ENCODE measurements at places on chromosomes 2 and 18. TPM values are rescaled to one million over a fixed set of nuclear protein-coding genes. Genes with fewer than 3 reads are reported as not detected.
A peak's percentile ranks its signal among the peaks of the same experiment; 100 is the strongest.

Gene EML6
- total RNA-seq: 1.8 TPM

DNA sequence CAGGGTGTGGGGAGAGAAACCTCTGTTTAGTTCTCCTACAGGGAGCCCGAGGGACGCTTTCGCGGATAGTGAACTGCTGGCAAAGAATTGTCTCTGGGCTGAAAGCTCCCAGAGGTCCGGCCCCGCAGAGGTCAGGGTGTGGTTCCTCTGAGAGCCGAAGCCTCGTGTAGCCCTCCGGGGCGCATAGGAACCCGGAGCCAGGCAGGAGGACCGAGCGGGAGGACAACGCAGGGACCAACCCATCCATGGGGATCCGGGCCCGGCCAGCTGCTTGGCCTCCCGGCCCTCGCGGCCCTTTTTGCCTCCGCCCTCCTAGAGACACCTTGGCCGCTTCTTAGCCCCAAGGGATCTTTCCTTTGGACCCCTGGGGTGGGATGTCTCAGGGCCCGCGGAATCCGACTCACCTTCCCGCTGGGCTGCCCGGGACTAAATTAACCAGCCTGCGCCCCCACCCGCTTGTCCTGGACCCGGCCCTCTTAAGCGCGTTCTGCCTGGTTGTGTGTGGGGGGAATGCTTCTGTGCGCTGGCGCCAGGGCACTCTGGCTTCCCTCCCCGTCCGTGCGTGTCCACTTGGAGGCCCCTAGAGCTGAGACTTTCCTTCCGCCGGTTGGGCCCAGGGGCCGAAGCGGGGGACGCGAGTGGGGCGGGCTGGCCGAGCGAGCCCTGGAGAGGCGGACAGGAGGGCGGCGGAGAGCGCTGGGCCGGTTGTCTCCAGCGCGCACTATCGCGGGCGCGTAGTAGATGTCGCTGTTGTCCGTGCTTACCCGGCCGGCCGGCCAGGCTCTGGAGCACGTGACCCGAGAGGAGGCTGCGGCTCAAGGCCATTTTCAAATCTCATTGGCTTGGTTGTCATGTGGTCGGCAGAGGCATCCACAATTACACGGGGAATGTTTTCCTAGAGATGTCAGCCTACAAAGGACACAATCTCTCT is at the start of gene HOXD10:
Gene HOXD10, plus strand, starts transcription at position 896 of the 931 bp plus-strand sequence. CDS start 56 bp downstream, outside the sequence.
- H3K27ac ChIP-seq: peak within 1 kb of the TSS; percentile 35
- peaks cover 8% of the 10 kb centered on the region for H3K36me3 ChIP-seq
- peaks cover 6% of the 10 kb centered on the region for H3K4me1 ChIP-seq
- peaks cover 92% of the 10 kb centered on the region for H3K27me3 ChIP-seq

DNA sequence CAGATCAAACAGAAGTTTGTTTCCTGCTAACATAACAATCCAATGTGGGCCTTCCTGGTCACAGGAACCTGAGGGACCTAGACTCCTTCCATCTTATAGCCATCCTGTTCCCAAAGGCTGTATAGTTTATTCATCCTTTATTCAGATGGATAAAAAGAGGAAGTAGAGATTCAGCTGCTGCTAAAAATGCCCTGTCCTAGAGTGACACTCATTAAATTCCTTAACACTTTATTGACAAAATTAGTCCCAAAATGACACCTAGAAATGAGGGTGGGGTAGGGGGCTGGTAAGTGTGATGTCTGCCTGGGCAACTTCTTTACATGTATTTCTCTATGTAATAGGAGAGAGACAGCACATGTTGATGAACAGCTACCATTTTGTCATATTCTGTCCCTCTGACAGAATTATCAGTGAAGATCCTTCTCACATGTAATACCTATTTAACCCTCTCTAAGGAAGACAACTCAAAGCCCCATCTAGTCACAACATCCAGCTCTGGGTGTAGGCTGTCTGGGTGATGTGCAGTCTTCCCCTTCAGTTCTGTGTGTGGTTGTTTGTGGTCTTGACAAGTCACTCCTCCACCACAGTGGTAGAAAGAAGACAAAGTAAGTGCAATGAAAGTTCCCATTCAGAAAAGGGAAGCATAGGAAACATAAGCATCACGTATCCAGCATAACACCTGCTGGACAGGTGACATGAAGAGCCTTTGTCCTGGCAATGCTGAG is 253.9 kb upstream of the CNTNAP5 start:
- no peaks in the 10 kb centered on the region for H3K27me3 ChIP-seq
- no peak for DNase-seq
- H3K4me1 ChIP-seq: no peaks in the 10 kb centered on the region
- H3K36me3 ChIP-seq: no peaks in the 10 kb centered on the region

GRCh38 chr2:157233506-157233905 is 24.0 kb upstream of the GALNT5 start:
- peaks cover 21% of the 10 kb centered on the region for H3K27me3 ChIP-seq
- DNase-seq: no peak
- H3K4me1 ChIP-seq: no peaks in the 10 kb centered on the region
- no peak overlapping the region for H3K4me3 ChIP-seq

- DNase-seq: no peak
- no peak overlapping the region for H3K27ac ChIP-seq
- peaks cover 11% of the 10 kb centered on the region for H3K4me1 ChIP-seq
- no peaks in the 10 kb centered on the region for H3K36me3 ChIP-seq
- H3K27me3 ChIP-seq: peaks cover 26% of the 10 kb centered on the region
- H3K4me3 ChIP-seq: no peak overlapping the region
These were observed 57.1 kb downstream of the CAVIN2 start for GRCh38 chr2:191789796-191790195.

DNA sequence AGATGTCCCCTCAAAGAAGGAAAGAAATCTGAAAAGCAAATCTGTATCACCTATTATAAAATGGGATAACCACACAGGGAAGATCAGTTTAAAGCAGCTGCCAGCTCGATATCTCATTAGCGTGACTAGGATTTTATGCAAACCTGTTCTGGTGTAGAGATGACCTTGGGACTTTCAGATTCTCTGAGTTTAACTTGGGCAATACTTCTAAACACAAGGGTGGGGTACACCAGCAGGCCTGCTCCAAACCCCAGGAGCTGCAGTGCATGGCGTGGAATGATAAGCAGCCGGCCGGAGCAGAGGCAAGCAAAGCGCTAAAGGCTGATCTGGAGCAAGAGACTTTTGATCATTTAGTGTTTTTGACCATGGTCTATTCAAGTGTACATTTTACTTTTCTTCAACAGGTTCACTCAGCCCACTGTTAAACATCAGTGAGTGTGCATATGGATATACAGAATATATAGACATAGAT is 4.7 kb downstream of the SERTAD2 start:
- peaks cover 4% of the 10 kb centered on the region for H3K36me3 ChIP-seq
- peaks cover 54% of the 10 kb centered on the region for H3K4me1 ChIP-seq
- no peak overlapping the region for H3K27ac ChIP-seq
- H3K27me3 ChIP-seq: no peaks in the 10 kb centered on the region
- DNase-seq: no peak
- H3K4me3 ChIP-seq: no peak overlapping the region

Gene LYPD6B
- total RNA-seq: 0.20 TPM

Gene C2orf80
- not detected for total RNA-seq

Gene IL1F10
- total RNA-seq: not detected

DNA sequence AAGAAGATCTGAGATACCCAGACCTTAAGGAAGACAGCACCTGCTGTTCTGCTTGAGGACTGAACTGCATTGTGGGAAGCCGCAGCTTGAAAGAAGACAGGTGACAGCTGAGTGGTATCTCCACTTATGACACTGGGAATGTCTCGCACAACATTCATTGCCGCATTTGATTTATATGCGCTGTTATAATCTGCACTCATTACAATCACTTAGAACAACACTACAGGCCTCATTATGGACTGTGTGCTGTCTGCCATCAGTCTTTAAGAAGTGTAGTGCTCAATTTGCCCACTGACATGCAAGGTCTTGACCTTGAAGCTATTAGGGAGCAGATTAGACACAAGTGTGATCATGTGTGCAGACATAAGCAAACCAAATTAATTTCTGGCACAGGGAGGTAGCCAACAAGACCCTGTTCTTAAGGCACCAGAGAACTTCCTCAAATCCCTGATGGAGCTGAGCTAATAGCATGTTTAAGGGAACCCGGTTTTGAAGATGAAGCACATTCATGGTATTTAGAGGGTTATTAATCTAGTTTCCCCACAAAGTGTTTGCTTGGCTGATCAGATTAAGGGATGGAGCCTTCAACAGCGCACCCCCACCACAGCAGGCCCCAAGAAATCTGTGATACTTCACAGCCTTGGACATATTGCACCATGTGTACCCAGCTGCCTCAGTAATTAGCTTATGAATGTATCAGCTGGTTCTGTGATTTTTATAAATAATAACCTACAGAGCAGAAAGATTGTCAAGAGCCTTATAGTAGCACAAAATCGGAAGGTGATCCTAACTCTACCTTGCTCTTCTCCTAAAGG is 146.8 kb downstream of the SATB2 start:
- DNase-seq: no peak
- no peaks in the 10 kb centered on the region for H3K4me1 ChIP-seq
- no peak overlapping the region for H3K4me3 ChIP-seq
- no peak overlapping the region for H3K27ac ChIP-seq

Gene RAPGEF4
- total RNA-seq: 0.40 TPM

Gene KCNG2
- total RNA-seq: not detected

- no peaks in the 10 kb centered on the region for H3K36me3 ChIP-seq
- no peak for DNase-seq
- no peaks in the 10 kb centered on the region for H3K4me1 ChIP-seq
- H3K27ac ChIP-seq: no peak overlapping the region
These were observed 296.4 kb upstream of the CELF4 start for GRCh38 chr18:37861981-37862380.

GRCh38 chr2:57497489-57498096 is 549.0 kb upstream of the VRK2 start:
- DNase-seq: peak; percentile 20
- no peak overlapping the region for H3K4me3 ChIP-seq
- H3K4me1 ChIP-seq: no peaks in the 10 kb centered on the region

DNA sequence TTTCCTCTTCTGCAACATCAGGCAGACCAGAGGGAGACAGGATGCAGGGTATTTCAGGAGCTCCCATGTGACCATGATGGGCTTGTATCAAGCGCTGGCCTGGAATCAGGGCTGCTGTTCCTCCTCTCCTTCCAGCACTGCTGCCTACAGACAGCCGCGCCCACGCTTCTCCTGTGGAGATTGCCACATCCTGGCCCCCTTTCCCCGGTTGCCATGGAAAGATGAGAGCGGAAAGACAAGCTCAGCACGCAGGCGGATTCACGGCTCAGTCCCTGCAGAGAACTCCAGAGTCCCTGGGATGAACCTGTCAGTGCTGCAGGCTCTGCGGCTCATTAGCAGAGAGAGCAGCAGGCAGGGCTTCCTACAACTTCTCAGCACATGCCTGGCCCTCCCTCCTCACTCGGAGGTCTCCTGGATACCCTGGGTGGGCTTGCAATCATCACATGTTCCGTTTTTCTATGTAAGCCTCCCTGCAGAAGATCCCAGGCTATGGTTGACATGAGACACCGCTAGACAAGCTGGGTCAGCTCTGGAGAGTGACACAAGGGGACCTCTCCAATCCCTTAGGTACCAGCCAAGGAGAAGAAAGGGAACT is 497.8 kb upstream of the MYT1L start:
- no peak overlapping the region for H3K27ac ChIP-seq
- H3K36me3 ChIP-seq: no peaks in the 10 kb centered on the region
- H3K4me3 ChIP-seq: no peak overlapping the region
- H3K4me1 ChIP-seq: no peaks in the 10 kb centered on the region
- no peaks in the 10 kb centered on the region for H3K27me3 ChIP-seq

Gene CCDC74B
- 0.88 TPM for total RNA-seq

Gene REEP1
- total RNA-seq: not detected

Data from activated CD4-positive, alpha-beta memory T cell treated with anti-CD3 and anti-CD28 coated beads, Interleukin-2, amount 10 ng/mL, durations not matched to agents 7 days and 5 days (primary cell).